Stimulated activated CD4-positive, alpha-beta T cell treated with anti-CD3 and anti-CD28 coated beads, Interleukin-12 subunit alpha, Interleukin-12 subunit beta, amount 100 ng/mL, for 4 hours (primary cell): ENCODE measurements at places on chromosomes 5 and 9.

- DNase-seq = no peak
Observed at GRCh38 chr5:160188141-160189015, 40.9 kb upstream of the FABP6 start.

DNA sequence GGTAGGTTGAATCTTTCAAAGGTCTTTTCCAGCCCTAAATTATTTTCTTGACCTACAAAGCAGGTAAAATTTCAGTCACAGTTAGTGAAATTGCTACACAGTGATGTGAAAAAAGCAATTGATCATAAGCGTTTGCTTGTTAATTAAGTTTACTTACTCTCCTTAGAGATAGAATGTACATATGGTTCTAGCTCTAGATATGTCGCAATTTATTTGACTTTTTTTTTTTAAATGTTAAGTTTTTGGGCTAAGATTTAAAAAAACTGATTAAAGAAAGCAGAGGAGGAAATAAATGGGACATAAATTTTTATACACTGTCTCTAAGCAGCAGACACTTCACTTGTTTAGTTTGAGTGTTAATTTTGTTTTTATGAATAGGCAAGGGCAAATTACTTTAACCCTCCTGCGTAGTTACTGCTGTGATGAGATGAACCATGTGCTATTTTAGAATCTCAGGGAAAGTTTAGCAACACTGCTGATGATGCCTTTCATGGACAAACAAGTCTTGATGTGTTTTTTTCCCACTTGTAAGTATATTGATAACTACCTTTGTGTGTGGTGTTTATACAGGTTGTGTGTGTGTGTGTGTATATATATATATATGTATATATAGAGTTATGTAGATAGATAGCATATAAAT lies 38.3 kb upstream of the FAM120AOS start:
- no peak for DNase-seq

GRCh38 chr9:76333964-76334363 lies 60.3 kb downstream of the RFK start:
- DNase-seq = no peak

DNA sequence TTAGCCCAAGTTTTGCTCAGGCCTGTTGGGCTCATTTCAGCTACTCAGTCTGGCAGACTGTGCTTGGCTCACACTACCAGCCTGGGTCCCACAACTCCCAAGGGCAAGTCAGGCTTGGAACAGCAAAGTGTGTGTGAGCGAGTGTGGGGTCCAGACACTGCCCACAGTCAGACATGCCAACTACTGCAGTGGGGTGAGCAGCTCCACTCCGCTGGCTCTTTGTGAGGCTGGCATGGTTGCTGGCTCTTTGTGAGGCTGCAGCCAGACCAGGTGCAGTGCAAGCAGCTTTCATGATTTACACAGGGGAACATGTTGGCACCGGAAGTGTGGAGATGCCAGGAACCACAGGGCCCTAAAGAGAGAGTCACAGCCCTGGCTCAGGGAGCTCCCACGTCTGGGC lies 606.7 kb upstream of the FAM174A start:
- DNase-seq = no peak

DNA sequence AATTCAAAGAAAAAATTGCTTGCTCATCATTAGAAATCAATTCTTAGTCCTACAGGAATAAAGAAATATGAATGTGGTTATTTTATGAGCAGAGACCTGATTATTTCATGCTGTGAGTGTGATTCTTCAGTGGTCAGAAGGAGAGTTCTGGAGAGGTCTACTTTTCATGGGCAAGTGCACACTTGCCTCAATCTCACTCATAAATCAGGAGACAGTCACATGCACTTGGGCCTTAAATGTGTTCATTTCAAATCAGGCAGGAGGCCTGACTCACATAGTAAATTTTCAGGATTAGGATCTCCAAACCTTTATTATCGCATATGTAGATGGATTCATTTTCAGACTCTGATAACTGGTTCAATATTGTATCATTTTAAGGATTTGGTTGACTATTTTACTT lies 323.2 kb upstream of the CCNH start:
- DNase-seq = no peak

- no peak for DNase-seq
Observed at GRCh38 chr5:75363111-75363510, 26.1 kb downstream of the HMGCR start.
